ENCODE measurements at places on chromosomes 1 and 21.
A peak's percentile ranks its signal among the peaks of the same experiment; 100 is the strongest.

DNA sequence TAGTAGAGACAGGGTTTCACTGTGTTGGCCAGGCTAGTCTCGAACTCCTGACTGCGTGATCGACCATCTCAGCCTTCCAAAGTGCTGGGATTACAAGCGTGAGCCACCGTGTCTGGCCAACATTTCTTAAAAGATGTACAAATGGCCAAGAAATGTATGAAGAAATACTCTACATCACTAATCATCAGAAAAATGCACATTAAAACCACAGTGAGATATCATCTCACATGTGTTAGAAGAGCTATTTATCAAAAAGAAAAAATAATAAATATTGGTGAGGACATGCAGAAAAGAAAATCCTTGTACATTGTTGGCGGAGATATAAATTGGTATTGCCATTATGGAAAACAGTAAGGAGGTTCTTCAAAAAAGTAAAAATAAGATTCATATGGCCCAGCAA lies 33.6 kb upstream of the TNFSF18 start:
- no peak for DNase-seq

- DNase-seq, result no peak
Measured at GRCh38 chr1:67169496-67169895, 3.2 kb downstream of the IL23R start.

DNA sequence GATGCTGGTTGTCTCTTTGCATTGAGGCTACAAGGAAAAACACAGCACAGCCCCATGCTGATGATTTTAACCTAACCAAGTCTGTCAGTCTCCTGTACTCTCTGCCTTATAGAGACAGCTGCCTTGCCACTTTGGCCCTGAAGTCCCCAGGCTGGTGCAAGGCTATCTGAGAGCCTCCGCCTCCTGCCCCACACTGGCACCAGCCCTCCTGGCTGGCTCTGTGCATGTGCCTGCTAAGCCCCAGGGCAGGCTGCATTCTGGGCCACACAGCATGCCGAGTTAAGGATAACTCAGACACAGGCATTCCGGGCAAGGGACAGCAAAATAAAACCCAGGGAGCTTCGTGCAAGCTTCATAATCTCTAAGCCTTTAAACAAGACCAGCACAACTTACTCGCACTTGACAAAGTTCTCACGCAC lies 910 bp downstream of the RUNX1 start:
- DNase-seq, result peak; percentile 67

- no peak for DNase-seq
Measured at GRCh38 chr21:36575306-36575705, 95.4 kb upstream of the CLDN14 start.

DNA sequence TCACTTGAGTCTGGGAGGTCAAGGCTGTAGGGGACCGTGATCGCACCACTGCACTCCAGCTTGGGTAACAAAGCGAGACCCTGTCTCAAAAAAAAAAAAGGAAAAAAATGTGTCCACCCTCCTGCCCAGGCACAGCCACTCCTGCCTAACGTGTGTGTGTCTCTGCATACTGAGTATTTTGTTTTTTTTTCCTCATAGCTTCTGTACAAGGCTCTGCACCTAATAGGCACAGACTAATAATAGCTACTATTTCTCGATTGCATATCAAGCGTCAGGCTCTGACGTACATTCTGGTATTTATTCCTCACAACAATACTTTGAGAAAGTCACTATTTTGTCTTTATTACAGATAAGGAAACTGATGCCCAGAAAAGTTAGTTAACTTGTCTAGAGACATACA lies 5.0 kb downstream of the PTGFRN start:
- no peak for DNase-seq

DNA sequence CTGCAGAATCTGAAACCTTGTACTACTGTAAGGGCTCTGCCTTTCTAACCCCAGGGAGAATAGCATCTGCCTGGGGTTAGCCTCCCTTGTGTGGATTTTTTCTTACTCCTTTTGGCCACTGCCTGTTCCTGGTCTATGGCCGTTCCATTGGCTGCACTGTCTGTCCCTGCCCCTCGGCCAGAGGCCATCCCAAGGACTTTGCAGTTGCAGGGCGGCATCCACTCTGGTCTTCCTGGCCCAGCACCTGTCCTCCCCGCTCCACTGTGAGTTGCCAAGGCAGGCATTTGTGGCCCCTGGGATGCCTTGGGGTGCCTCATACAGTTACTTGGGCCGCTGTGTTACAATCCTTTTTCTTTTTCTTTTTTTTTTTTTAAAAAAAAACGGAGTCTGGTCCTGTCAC lies 45.8 kb downstream of the PDE9A start:
- DNase-seq, result no peak

DNA sequence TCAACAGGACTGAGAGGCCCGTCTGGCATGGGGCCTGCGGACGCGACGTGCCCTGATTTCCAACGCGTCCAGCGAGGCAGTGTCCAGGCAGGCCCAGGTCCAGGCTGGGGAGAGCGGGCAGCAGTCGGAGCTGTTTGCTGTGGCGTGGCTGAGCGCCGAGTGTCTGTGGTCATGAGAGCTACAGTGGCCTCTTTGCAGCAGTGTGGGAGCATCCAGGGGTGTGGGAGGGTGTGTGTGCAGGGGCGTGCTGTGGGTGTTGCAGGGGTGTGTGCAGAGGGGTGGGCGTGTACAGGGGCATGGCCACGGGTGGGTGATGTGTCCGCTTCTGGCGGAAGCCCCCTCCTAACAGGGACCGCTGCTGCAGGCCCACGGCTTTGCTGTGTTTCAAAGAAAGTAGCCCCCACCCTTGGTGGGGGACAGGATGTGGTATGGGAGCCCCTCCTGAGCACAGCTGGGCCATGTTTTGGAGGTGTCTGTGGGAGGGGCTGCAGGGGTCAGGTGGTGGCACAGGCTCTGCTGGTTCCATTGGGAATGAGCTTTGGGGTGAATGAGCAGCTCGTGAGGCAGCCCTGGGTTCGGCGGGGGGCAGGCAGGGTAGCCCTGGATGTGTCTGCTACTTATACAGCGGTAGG lies 17.7 kb downstream of the PLCH2 start:
- DNase-seq, result no peak

- DNase-seq, result no peak
Measured at GRCh38 chr1:149915429-149916192, 2.0 kb downstream of the SV2A start.

GRCh38 chr1:27342778-27343638 lies 1.2 kb downstream of the SYTL1 start:
- DNase-seq, result peak; percentile 82

DNA sequence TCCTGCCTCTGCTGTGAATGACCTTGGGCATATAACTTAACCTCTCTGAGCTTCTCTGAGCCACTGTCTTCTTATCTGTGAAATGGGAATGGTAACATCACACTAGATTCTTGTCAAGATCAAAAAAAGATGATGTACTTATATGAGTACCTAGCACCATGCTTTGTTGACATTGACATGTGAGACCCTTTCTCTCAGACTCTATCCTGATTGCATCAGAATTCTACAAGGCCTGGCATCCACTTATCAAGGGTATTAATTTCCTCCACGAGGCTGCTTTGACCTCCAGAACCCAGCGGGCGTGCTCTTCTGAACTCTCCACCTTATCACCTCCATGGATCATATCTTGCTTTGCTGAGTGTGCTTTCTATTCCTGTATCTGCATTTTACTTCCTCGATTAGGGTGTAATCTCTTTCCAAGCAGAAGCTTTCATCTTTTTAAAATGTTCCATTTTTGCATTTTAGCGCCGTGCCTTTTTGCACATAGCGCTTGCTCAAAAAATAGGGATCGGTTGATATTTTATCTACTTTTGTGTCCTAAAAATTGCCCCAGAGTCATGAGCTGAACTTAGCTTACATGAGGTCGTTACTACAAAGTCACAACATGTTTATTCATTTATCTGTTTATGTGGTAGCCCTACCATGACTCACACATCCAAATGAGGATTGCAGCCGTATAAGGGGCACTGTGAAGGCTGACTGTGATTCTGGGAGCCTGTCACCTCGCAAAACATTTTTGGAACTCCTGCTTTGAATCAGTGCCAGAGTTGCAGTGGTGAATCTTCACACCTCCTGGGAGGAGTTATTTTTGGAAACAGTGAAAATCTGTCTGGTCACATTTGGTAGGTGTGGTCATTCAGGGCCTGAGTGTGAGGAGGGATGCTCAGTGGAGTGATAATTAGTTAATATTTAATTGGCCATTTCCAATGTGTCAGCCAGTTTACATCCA lies 63.2 kb downstream of the IER5 start:
- no peak for DNase-seq

DNA sequence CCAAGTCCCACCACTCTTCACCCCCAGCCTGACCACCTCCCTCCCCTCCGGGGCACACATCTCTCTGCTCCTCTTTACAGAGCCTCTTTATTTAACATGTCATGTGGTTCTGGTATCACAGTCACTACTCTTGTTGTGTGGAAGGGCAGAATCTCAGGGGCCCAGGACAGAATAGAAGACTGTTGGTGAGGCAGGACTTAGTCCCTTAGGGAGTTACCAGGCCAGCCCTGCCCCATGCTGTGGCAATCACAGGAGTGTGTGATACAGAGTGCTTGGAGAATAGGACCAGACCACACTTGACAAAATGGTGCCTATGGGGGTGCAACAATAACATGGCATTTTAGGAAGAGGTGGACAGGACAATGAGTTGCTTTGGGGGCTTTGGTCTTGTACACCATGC lies 43.0 kb upstream of the CRNN start:
- no peak for DNase-seq

DNA sequence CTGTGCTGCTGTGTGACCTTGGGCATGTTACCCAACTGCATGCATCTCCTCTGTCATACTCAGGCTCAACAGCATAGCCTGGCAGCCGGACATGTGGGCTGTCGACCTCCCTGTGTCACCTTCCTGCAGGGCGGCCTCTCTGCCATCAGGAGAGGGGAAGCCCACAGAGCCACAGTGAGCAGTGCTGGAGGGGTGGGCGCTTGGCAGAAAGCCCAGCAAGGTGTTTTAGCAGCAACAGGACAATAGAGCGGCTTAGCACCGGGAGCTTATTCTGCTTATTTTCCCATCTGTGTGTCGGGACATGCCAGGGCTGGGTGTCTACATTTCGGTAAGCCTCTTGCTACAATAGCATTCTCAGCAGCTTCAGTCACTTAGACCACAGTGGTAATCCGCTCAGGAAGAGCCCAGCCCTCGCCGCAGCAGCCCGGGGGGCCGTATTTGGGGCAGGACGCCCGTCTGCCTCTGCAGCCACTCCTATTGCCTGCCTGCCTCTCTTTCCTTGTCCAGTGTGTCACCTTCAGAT lies 22.8 kb upstream of the CDK18 start:
- no peak for DNase-seq

- DNase-seq, result no peak
Measured at GRCh38 chr1:24278726-24279125, 40.4 kb upstream of the GRHL3 start.

DNA sequence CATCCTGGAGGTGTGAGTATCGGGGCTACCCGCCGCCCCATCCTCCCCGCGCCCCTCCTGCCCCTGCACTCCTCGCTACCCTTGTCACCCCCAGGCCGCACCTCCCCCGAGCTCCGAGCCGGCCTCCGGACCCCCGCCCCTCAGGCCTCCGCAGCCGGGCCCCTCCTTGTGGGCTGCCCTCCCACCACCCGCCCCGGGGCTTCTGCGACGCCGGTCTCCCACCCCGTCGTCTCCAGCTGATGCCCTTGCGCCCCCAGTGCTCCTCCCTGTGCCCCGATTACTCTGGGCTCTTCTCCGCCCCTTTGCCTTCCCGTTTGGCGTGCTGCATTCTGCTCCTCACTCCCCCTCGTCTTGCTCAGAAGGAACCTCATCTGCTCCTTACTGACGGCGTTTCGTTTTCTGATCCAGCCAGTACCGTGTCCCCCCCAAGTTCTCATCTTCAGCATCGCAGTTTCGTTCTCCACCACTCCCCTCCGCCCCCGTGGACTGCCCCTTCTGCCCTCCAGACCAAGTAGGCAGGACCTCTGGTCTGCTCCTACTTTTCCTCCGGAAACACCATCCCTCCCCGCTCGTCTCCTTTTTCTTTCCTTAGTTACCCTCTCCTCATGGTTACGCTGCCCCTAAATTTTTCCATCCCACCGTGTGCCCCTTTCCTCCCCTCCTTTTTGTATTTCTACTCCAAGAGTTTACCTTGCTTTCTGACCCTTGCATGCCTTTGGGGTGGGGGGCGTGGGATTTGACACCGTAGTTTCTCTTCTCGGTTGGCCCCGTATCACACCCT lies 841 bp downstream of the SNX27 start:
- peak; percentile 59 for DNase-seq

GRCh38 chr1:50959303-50959912 lies 659 bp downstream of the FAF1 start:
- DNase-seq, result no peak

GRCh38 chr1:110627764-110628163 lies 21.6 kb upstream of the KCNA2 start:
- DNase-seq, result no peak

DNA sequence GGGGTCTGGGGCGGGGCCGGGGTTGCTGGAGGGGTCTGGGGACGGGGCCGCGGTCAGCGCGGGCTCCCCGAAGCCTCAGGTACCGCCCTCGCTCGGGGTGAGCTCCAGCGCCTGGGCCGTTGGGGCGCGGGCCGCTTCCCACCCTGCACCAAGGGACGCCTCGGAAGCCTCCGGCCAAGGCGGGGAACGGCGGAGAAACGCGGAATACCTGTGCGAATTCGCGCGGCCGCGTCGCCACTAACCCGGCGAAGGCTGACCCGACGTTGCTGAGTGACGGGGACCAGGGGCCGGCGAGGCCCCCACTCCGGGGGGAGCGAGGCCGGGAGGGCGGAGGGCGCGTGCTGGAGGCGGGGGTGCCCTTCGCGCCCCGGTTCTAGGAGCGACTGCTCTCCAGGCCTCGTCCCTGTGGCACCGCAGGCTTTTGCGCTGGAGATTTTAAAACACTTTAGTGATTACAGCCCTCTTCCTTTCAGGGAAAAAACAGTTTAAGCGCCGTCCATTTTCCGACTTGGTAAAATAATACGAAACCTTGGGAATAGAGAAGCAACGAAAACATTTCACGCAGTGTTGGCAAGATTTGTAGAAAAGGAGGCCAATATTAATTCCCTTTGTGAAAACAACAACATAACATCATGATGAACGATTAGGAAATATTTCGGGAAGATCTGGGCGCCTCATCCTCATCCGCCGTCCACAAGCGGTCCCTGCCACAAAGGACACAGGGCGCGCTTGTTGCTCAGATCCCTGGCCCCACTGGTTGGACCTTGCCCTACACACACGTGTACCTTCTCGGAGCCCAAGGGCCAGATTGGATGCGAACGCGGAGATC lies 971 bp upstream of the GNG4 start:
- DNase-seq, result no peak

- peak; percentile 70 for DNase-seq
Measured at GRCh38 chr1:183023146-183023600, at the start of gene LAMC1. TSS of gene LAMC1 (plus strand) at chr1:183023420. CDS start at chr1:183023717, 297 bp downstream.

GRCh38 chr1:47433477-47434050 lies 4.3 kb upstream of the FOXD2 start:
- DNase-seq, result no peak

- peak; percentile 86 for DNase-seq
Measured at GRCh38 chr21:43903451-43904091, 38.5 kb downstream of the AGPAT3 start.

GRCh38 chr1:235339746-235340145 lies 11.4 kb downstream of the GGPS1 start:
- DNase-seq, result no peak

- DNase-seq, result no peak
Measured at GRCh38 chr1:208551024-208551423, 306.8 kb upstream of the PLXNA2 start.

GRCh38 chr1:100578201-100578600 lies 40.3 kb downstream of the GPR88 start:
- DNase-seq, result no peak

- DNase-seq, result peak; percentile 64
Measured at GRCh38 chr1:171654942-171655745, 2.7 kb upstream of the MYOC start.

- no peak for DNase-seq
Measured at GRCh38 chr1:225700164-225700821, 47.4 kb upstream of the ENAH start.

Measured in lower lobe of right lung (tissue), 2 donors.